Osteoblast (primary cell): ENCODE measurements at places on chromosomes 5 and 9.

GRCh38 chr9:17942498-17942897 lies 363.6 kb downstream of the SH3GL2 start:
- no peaks in the 10 kb centered on the region for H3K4me1 ChIP-seq
- H3K36me3 ChIP-seq: no peaks in the 10 kb centered on the region
- no peaks in the 10 kb centered on the region for H3K27me3 ChIP-seq
- no peak for DNase-seq
- no peak overlapping the region for H3K4me3 ChIP-seq

DNA sequence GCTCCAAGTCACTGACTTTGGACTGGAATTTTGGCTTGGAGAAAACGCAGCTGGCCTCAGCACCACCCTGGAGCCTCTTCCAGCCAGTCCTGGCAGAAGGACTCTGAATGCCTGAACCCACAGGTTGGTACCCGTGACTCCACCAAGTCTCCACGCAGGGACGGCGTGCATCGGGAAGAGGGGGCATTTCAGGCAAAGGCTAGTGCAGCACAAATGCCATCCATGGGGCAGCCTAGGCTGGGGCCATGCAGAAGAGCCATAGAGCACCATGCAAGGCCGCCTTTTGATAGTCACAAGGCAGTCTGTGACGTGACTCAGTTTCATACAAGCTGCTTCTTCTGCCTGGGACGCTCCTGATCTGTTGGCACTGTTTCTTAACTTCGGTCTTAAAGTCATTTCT lies 28.0 kb downstream of the GDNF start:
- H3K27me3 ChIP-seq: no peaks in the 10 kb centered on the region
- H3K4me1 ChIP-seq: peaks cover 20% of the 10 kb centered on the region
- H3K4me3 ChIP-seq: no peak overlapping the region
- H3K27ac ChIP-seq: peak overlapping the region; percentile 67
- DNase-seq: no peak
- H3K36me3 ChIP-seq: peaks cover 35% of the 10 kb centered on the region

GRCh38 chr5:106784846-106785245 lies 885.9 kb downstream of the EFNA5 start:
- no peak overlapping the region for H3K27ac ChIP-seq
- no peaks in the 10 kb centered on the region for H3K27me3 ChIP-seq
- H3K4me1 ChIP-seq: no peaks in the 10 kb centered on the region
- no peaks in the 10 kb centered on the region for H3K36me3 ChIP-seq
- DNase-seq: no peak
- H3K4me3 ChIP-seq: no peak overlapping the region

- no peaks in the 10 kb centered on the region for H3K36me3 ChIP-seq
- no peaks in the 10 kb centered on the region for H3K4me1 ChIP-seq
- no peaks in the 10 kb centered on the region for H3K27me3 ChIP-seq
- H3K27ac ChIP-seq: no peak overlapping the region
- no peak overlapping the region for H3K4me3 ChIP-seq
- no peak for DNase-seq
Measured at GRCh38 chr5:114898602-114899001, 271.1 kb downstream of the TRIM36 start.

DNA sequence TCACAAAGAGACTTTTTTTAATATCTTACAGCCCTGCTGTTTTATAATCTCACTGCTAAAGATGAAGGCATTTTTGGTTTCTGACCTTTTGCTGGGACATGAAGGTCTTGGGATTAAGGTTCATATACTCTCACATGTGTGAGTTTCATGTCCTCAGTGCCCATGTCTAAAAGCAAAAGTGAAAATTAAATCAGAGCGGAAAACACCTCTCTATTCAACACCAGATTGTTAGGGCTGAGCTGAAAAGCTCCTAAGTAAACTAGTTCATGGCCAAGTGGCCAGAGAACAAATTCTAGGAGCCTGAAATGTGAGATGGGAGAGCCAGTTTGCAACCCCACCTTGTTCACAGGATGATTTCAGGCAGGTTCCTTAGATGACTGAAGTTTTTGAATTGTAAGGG lies 110.9 kb downstream of the GRIA1 start:
- DNase-seq: no peak
- no peak overlapping the region for H3K27ac ChIP-seq
- H3K27me3 ChIP-seq: no peaks in the 10 kb centered on the region
- H3K4me1 ChIP-seq: no peaks in the 10 kb centered on the region

DNA sequence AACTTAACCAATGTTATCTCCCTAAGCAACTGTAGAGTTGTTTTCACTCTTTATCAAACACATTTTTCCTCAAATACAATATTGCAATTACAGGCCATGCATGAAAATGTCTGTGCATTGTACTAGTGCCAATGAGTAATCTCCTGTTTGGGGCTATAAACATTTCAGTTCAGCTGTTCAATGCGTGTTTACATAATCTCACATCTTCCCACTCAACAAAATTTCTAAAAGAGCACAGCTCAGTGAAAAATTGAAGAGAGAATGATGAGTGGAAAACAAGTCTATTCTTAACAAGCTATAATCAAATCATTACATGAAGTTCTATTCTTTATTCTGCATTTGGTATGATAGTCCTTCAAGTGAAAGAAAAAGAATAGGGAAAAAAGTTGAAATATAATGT lies 780.5 kb upstream of the CDH9 start:
- no peak for DNase-seq
- no peak overlapping the region for H3K27ac ChIP-seq
- no peak overlapping the region for H3K4me3 ChIP-seq
- H3K36me3 ChIP-seq: no peaks in the 10 kb centered on the region

- no peak for DNase-seq
- H3K4me1 ChIP-seq: no peaks in the 10 kb centered on the region
- no peaks in the 10 kb centered on the region for H3K36me3 ChIP-seq
- H3K4me3 ChIP-seq: no peak overlapping the region
Measured at GRCh38 chr5:1877103-1878049, 5.3 kb downstream of the IRX4 start.

GRCh38 chr5:123810746-123811340 lies 298.9 kb downstream of the CSNK1G3 start:
- H3K36me3 ChIP-seq: no peaks in the 10 kb centered on the region
- H3K4me1 ChIP-seq: no peaks in the 10 kb centered on the region
- H3K4me3 ChIP-seq: no peak overlapping the region
- no peaks in the 10 kb centered on the region for H3K27me3 ChIP-seq
- no peak overlapping the region for H3K27ac ChIP-seq

- H3K27me3 ChIP-seq: no peaks in the 10 kb centered on the region
- H3K4me1 ChIP-seq: no peaks in the 10 kb centered on the region
- H3K36me3 ChIP-seq: no peaks in the 10 kb centered on the region
- no peak for DNase-seq
- no peak overlapping the region for H3K4me3 ChIP-seq
Measured at GRCh38 chr5:7043797-7044196, 330.6 kb downstream of the TENT4A start.

DNA sequence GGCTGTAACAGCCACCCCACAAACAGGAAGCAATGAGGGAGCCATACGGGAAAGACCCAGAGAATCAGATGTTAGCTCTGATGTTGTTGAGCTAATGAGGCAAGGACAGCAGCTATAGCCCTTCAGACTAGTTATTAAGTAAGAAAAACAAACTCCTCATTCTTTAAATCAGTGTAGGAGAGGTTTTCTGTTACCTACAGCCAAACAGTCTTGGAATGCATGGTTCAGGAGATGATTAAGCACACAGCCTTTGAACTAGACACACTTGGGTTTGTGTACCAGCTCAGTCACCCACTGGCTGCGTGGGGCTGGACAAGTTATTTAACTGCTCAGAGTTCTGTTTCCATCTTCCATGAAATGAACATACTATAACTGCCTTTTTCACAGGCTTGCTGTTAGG lies 68.1 kb downstream of the SPOCK1 start:
- no peak overlapping the region for H3K4me3 ChIP-seq
- no peak overlapping the region for H3K27ac ChIP-seq
- H3K27me3 ChIP-seq: no peaks in the 10 kb centered on the region
- H3K4me1 ChIP-seq: peaks cover 6% of the 10 kb centered on the region

DNA sequence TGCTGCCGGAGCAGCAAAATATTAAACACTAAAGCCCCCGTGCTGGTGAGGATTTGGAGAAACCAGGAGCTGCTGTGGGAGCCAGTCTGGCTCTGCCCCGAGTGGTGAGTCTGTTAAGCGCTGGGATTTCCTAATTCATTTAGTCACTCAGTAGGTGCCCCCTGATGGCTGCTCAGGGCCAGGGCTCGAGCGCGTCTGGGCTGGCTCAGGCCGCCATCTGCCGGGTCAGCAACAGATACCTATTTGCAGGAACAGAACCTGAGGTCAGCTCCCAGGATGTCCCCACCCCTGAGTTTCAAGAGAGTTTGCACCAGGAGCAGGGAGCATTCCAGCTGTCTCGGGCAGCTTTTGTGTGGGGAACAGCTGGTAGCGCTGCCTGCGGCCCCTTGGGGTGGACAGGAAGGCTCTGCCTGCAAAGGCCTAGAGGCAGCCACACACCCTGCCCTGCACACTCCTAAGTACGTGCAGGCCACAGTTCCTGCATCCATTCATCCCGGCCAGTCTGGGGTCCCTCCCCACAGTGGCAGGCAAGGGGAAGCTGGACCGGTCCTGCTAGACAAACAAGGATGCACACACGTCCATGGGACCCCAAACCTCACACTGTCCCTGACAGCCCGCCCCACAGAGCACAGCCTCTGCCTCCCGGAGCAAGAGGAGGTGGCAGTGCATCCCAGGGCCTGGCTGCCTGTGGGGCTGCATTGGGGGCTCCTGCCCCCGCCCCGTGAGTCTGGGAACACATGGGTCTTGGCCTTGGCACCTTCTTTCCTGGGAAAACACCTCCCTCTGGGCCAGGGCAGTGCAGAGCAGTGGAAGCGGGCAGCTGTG lies 83.7 kb downstream of the ADAMTS2 start:
- peaks cover 19% of the 10 kb centered on the region for H3K36me3 ChIP-seq
- peak; percentile 91 for DNase-seq
- peaks cover 32% of the 10 kb centered on the region for H3K4me1 ChIP-seq
- peak overlapping the region; percentile 53 for H3K27ac ChIP-seq

- H3K4me3 ChIP-seq: no peak overlapping the region
- no peaks in the 10 kb centered on the region for H3K27me3 ChIP-seq
- no peak overlapping the region for H3K27ac ChIP-seq
- no peaks in the 10 kb centered on the region for H3K36me3 ChIP-seq
Measured at GRCh38 chr9:26801772-26802171, 90.8 kb downstream of the CAAP1 start.

GRCh38 chr9:22683700-22684075 lies 237.1 kb downstream of the DMRTA1 start:
- H3K4me3 ChIP-seq: no peak overlapping the region
- no peaks in the 10 kb centered on the region for H3K27me3 ChIP-seq
- no peak overlapping the region for H3K27ac ChIP-seq
- peak; percentile 15 for DNase-seq
- H3K4me1 ChIP-seq: peaks cover 12% of the 10 kb centered on the region

DNA sequence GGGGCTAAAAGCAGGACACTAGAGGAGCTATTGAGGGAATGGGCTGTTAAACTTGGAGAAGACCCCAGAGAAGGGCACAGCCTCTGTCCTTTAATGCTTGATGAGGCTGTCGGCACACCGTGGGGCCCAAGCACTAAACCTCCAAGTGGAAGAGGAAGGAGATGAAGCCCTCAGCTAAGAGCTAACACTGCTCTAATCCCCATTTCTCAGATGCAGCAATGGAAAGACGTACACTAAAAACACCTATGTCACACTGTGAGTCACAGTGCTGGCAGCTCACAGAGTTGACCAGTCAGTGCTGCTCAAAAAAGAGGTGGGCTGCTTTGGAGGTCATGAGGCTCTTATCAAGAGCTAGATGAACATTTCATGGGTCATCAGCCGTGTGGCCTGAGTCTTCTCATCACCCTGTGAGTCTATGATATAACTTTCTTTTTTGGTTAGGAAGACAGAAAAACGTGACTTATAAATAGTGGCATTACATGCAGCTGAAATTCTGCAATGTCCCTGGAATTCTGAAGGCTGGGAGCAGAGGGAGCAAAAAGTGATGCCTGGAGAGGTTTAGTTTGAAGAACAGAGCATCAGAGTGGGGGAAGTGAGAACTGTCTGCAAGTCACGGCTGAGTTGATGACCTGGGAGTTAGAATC lies 21.5 kb downstream of the TNFSF8 start:
- no peak overlapping the region for H3K27ac ChIP-seq
- H3K36me3 ChIP-seq: no peaks in the 10 kb centered on the region
- H3K27me3 ChIP-seq: peaks cover 5% of the 10 kb centered on the region

- H3K27ac ChIP-seq: no peak overlapping the region
- no peak overlapping the region for H3K4me3 ChIP-seq
Measured at GRCh38 chr5:15483351-15484097, 16.5 kb upstream of the FBXL7 start.

- H3K36me3 ChIP-seq: no peaks in the 10 kb centered on the region
- no peaks in the 10 kb centered on the region for H3K27me3 ChIP-seq
- H3K4me3 ChIP-seq: no peak overlapping the region
- DNase-seq: no peak
Measured at GRCh38 chr5:72433522-72433921, 73.7 kb downstream of the ZNF366 start.

DNA sequence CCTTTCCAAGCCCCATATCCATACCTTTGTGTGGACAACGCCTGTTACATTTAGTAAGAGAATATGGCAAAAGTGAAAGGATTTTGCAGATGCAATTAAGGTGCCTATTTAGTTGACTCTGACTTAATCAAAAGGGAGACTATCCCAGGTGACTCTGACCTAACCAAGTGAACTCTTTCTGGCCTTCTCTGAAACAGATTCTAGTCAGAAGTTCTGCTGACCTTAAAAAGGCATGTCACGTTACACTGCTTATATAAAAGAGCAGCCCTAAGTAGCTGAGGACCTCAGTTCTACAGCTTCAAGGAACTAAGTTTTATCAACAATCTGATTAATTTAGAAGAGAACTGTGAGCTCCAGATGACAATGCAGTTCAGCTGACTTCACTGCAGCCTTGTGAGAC lies 5.7 kb upstream of the TICAM2 start:
- no peak overlapping the region for H3K4me3 ChIP-seq
- H3K4me1 ChIP-seq: peaks cover 3% of the 10 kb centered on the region
- H3K27ac ChIP-seq: no peak overlapping the region
- peaks cover 5% of the 10 kb centered on the region for H3K36me3 ChIP-seq
- DNase-seq: no peak
- H3K27me3 ChIP-seq: no peaks in the 10 kb centered on the region

- no peak overlapping the region for H3K4me3 ChIP-seq
- H3K36me3 ChIP-seq: no peaks in the 10 kb centered on the region
- no peak overlapping the region for H3K27ac ChIP-seq
- no peaks in the 10 kb centered on the region for H3K4me1 ChIP-seq
- DNase-seq: no peak
Measured at GRCh38 chr5:153543288-153543687, 52.8 kb downstream of the GRIA1 start.

DNA sequence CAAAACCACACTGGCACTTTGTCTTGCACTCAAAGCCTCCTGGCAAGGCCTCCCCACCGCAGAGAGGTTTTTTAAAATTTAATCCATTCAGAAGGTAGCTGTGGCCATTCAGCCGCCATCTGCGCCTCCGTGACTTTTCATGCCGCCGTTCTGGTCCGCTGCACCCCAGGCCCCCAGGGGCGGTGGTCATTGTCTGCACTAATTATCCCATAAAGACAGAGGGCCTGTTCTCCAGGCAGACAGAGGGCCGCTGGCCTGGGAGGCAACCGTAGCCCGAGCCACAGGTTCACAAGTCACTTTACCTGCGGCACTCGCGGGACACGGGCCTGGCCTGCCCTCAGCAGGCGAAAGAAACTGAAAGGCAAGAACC lies 49.4 kb downstream of the EXD3 start:
- no peaks in the 10 kb centered on the region for H3K4me1 ChIP-seq
- H3K27me3 ChIP-seq: no peaks in the 10 kb centered on the region
- no peak overlapping the region for H3K4me3 ChIP-seq
- H3K27ac ChIP-seq: no peak overlapping the region
- peak; percentile 82 for DNase-seq
